NCI-H2171 (cell line): ENCODE measurements at places on chromosomes 12 and 14.

GRCh38 chr14:68159701-68160633, 340.4 kb downstream of the RAD51B start:
- DNase-seq = no peak

DNA sequence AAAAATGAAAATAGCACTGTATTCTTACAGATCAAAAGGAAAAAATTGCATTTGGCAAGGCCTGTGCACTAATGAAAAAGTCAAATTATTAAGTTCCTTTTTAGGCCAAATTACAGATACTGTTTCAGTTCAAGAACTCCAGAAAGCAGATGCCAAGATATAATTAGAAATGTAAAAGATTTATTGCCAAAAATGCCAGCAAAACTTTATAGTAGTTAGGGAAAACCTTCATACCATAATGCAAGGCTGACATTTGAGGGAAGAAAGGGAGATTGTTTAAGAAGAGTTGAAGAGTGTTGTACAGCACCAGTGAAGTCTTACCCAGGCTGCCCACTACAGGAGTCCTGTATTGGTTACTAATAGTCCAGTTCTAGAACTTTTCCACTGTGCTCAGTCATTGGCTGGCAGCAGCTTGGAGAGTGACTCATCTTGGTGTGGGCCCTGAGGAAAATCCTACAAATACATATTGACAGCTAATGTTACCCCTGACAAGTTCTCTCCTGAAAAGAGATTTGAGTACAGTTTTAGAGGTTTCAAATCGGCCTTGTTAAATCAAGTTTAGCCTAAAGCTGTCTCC, 600.4 kb downstream of the C12orf50 start:
- no peak for DNase-seq

DNA sequence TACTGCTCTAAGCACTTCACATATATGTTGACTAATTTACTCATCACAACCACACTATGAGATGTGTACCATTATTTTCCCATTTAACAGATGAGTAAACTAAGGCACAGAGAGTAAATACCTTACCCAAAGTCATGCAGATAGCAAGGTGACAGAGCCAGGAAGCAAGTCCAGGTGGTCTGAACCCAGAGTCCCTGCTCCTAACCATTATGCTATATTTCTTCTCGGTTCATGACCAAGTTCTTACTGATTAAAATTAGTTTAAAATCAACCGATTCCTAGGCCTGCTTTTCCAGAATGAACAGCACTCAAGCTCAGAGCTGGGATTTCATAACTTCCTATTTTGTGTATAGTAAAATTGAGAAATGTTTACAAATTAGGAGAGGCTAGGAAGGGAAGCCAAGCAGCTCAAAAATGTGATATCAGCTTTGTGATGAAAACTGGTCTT, 85.5 kb upstream of the EGLN3 start:
- DNase-seq = no peak

DNA sequence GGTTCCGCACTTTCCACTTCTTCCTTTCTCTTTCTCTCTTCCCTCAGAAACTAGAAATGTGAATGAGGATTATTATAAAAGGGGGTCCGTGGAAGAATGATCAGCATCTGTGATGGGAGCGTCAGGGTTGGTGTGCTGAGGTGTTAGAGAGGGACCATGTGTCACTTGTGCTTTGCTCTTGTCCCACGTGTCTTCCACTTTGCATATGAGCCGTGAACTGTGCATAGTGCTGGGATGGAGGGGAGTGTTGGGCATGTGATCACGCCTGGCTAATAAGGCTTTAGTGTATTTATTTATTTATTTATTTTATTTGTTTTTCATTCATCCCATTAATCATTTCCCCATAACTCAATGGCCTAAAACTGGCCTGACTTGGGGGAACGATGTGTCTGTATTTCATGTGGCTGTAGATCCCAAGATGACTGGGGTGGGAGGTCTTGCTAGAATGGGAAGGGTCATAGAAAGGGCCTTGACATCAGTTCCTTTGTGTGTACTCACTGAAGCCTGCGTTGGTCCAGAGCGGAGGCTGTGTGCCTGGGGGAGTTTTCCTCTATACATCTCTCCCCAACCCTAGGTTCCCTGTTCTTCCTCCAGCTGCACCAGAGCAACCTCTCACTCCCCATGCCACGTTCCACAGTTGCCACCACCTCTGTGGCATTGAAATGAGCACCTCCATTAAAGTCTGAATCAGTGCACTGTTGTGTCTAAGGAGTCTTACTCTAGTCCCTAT, 4.6 kb upstream of the ATN1 start:
- no peak for DNase-seq

GRCh38 chr12:12333407-12334366, 16.4 kb downstream of the MANSC1 start:
- no peak for DNase-seq

DNA sequence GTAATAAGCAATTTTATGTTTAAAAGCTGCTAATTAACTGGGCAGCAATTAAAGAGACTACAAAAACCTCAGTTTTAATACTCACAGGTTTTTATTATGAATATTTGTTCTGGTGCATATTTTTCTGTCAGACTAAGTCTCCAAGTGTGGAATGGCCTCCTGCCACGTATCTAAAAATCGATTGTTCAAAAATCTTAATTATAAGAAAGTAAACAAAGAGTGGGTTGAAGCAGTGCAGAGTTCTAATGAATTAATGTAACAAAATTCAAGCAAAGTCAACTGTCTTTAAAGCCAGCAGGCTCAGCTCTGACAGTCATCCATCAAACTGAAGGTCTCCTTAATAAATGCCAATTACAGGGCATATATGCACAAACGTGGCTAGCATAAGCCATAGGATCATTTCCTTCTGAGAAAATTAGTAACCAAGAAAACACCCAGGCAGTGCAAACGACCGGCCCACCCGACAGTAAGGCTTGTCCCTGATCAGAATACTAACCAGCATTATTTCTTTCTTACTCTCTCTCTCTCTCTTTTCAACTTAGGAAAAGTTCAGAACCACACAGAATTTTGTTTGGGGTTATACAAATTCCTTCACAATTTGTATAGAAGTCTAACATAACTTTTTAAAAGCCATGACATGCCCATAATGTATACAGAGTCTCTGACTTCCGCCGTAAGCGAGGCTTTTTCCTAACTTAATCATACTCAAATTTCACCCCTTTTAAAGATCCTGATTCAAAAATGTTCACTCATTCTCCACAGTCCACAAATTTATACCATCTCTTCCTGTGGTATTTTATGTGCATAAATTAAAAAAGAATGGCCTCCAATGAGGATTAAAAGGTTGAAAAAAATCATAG, 83.8 kb downstream of the SLC25A21 start:
- no peak for DNase-seq

DNA sequence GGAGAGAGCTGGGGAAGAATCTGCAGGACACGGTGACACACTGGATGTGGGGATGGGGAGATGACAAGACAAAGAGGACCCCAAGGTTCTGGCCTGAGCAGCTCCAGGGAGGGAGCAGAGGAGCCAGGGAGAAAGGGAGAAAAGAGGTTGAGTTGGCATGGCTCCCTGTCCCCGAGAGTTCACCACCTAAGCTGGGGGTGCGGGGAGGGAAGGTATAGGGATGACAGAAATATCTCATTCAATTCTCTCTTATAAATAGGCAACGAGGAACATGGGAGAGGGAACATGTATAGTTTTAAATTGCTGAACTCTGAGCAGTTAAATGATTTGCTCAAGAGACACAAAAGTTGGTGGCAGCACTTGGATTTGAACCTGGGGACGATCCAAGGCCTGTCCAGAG, 85.1 kb downstream of the CMKLR1 start:
- DNase-seq = no peak

- DNase-seq = no peak
Measured at GRCh38 chr12:99147130-99147529, 500.4 kb upstream of the GARIN6 start.

DNA sequence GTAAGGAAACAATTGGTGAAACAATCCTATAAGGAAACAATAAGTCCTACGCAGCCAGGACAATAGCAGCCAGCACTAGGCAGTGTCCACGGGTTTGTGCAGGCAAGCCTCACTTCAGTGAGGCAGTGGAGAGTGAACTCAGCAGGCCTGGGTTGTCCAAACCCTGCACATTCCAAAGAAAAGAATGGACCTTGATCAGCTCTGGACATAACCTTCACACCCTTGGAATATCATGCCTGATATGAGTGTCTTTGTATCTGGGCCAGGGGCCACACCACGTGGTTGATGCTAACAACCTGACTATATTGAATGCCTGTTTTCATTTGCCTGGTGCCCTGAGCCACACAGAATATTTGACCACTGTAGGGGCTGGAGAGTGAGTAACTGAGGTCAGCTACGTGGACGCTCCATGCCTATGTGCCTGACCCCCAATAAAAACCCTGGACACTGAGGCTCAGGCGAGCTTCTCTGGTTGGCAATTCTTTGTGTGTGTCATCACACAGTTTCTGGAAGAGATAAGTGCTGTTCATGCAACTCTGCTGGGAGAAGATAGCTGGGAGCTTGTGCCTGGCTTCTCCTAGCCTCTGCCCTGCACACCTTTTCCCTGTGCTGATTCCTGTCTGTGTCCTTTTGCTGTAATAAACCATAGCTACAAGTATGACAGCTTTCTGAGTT, 81.4 kb upstream of the NCOR2 start:
- no peak for DNase-seq

- DNase-seq = no peak
Measured at GRCh38 chr12:19130224-19131024, 891 bp downstream of the PLEKHA5 start.

DNA sequence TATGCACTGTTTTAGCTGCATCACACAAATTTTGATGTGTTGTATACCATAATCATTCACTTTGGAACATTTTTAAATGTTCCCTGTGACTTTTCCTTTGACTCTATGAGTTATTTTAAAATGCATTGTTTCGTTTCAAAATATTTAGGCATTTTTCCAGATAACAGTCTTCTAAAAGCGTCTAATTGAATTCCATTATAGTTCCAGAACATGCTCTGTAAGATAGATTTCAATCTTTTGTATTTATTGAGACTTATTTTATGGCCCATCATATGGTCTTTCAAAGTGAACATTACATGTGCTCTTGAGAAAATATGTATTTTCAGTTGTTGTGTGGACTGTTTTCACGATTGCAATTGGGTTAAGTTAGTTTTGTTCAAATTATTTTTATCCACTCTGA, 98.7 kb upstream of the ARHGAP5 start:
- no peak for DNase-seq

- no peak for DNase-seq
Measured at GRCh38 chr14:63901434-63902085, 48.8 kb downstream of the SYNE2 start.

GRCh38 chr12:111792155-111792855, 25.6 kb downstream of the ALDH2 start:
- DNase-seq = no peak

GRCh38 chr14:99605299-99605961, 1.4 kb upstream of the CCDC85C start:
- peak; percentile 90 for DNase-seq

DNA sequence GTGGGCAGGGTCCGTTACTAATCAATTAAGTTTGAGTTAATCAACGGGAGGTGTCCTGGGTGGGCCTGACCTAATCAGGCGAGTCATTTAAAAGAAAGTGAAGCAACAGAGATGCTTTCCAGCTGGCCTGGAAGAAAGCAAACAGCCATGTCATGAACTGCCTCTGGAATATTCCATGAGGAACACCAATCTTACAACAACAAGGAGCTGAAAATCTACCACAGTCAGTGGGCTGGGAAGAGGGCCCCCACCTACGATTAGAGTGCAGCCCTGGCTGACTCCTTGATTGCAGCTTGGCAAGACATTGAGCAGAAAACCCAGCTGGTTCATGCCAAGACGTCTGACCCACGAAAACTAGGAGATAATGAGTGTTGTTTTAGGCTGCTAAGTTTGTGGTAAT, 56.2 kb downstream of the SSPN start:
- DNase-seq = no peak

DNA sequence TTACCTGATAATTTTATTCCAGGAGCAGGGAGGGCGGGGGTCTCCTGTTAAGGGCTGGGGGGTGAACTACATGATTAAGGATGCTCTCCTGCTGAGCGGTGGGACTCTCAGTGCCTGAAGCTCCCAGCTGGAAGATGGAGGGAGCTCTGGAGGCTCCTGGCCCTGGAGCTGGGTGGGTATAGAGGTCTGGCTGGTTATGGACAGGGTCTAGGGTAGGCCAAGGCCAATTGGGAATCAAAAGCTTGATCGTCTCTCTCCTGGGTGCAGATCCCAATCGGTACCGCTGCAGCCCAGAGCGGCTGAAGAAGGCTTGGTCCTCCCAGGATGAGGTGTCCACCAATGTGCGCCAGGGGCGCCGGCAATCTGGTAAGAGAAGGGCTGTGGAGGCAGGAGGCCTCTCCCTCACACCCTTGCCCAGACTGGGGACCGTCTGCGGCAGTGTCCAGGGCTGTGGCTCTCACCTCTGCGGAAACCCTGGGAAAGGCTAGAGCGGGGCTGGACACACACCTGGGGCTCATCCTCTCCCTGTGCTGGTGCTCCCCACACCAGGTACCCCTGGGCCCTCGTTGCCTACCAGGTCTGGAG, 28.4 kb downstream of the PLEKHG3 start:
- DNase-seq = no peak

DNA sequence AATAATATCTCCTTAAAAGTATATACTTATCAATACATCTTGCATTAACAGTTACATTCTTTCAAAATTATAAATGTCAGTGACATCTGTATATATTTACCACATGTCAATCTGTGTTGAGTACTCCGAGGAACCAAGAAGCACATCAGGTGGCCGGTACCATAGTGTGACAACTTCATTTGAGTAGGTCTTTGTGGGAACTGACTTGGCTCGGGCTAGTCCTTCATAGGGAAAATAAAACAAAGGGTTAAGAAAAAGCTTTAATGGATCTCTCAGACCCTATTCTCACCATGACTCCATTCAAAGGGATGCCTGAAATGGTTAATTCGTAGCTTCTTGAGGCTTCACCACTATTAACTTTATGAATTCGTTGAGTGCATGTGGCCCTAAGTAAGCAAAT, 94.9 kb downstream of the ELK3 start:
- DNase-seq = no peak

DNA sequence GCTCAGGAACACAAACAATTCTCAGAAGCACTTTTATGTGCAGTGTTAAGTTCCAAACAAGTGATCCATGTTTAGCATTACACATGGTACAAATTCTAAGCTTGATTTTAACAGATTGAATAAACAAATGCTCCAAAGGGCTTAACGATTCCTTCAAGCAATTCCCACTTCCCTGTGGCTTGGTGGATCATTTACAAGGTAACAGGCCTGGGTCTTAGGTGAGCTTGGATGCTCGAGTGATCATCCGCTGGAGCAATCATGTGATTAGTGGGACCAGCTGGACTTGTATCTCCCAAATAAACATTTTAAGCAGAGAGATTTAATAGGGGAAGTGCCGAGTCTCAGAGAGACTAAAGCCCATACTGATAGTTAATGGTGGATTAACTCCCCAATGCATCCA, 70.7 kb downstream of the CALM1 start:
- DNase-seq = no peak

DNA sequence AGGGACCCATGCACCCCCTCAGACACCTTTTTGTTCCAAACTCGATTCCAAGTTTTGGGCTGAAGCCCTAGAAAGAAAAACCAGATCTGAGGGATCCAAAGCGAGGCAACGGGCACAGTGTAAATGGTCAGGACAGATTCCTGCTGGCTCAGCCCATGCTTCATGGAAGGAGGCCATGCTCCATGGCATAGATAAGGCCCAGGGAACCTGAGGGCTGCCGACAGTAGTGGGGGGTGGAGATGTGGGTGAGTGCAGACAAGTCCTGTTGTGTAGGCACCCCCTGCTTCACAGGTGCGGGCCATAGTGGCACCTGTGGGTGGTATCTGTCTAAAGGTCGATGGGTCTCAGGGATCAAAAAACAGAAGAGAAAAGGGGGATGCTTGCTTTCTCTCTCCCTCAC, 42.1 kb downstream of the TNFAIP2 start:
- no peak for DNase-seq

- no peak for DNase-seq
Measured at GRCh38 chr12:132660052-132660451, 27.1 kb downstream of the POLE start.

GRCh38 chr12:22230280-22230794, 104.2 kb downstream of the ST8SIA1 start:
- DNase-seq = no peak
